ENCODE measurements at places on chromosomes 2 and 18. TPM values are rescaled to one million over a fixed set of nuclear protein-coding genes. Genes with fewer than 3 reads are reported as not detected.

Gene ZBTB14
- 14.7 TPM for total RNA-seq

Gene SMAD2
- total RNA-seq: 53.5 TPM

DNA sequence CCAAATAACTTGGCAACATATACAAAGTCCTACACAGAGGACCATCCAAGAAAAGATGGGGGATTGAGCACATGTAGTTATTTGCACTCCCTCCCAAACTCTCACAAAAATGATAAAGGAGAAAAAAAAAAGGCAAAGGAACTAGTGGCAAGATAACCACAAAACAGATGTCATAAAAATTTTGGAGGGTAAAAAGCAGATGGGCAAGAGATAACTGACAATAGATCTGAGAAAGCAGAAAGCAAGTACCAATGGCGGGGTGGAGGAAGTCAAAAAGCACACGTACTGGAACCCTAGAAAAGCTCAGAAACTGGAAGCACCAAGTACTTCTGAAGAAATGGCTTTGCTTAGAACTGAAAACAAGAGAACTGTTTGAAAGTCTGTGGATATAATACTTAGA, 82.0 kb downstream of the WDPCP start:
- DNase-seq: no peak

GRCh38 chr2:212752730-212753351, 214.2 kb upstream of the ERBB4 start:
- no peak for DNase-seq

- DNase-seq: no peak
Measured at GRCh38 chr18:35024965-35025364, 16.2 kb upstream of the MAPRE2 start.

Gene RNU2-63P
- total RNA-seq: 19.4 TPM

Gene C1D
- 23.7 TPM for total RNA-seq

Gene PSMA8
- not detected for total RNA-seq

Gene IGFBP5
- 0.20 TPM for total RNA-seq

GRCh38 chr2:224666951-224667553, 49.1 kb downstream of the CCDC195 start:
- no peak for DNase-seq

DNA sequence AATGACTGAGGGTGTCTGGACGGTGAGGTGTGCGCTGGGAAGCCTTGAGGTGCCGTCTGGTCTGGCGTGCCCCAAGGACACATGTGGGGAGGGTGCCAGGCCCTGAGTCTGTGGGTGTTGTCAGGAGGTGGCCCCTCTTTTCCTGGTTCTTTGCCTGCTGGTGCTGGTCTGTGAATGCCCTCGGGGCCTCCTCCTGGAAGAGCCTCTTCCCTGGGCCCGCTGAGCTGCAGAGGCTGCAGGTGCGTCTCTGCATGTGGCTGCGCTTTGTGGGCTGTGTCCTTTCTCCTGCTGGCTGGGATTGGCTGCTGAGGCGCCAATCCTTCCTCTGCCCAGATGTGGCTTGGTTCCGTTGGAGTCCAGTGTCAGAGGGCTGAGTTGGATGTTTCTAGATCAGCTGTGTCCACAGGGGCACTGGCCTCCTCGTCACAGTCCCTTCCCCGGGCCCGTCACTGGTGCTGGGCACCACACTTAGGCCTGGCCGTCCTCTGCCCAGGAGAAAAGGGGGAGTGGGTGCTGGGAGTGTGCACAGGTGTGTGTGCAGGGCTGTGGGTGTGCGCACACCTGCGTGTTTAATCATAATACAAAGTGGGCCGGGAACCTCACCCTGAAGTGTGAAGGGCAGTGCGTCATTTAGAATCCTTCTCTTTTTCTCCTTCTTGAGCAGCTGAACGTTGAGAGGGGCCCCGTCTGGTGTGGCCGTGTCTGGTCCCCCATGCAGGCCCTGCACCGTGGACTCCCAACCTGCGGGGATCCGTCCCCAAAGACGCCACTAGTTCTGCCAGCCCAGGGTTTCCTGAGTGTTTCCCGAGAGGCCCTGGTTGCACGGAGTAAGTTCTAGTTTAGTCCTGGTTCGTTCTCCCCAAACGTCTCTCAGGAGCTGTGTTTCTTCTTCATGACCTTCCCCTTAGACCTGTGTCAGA, 35.5 kb downstream of the RTP5 start:
- no peak for DNase-seq

GRCh38 chr2:2777213-2777612, 446.1 kb upstream of the MYT1L start:
- DNase-seq: no peak

DNA sequence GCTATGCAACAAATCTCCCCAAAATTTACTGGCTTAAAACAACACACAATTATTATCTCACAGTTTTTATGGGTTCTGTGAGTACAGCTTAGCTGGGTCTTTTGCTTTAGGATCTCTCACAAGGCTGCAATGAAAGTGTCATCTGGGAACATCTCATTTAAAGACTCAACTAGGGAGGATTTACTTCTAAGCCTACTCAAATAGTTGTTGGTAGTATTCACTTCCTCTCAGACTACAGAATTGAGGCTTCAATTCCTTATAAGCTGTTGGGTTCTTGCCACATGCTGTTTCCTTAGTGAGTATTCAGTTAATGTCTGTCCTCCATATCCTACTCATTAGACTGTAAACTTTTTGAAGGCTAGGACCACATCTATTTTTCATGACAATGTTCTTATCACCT, 72.3 kb downstream of the MDH1 start:
- DNase-seq: no peak

DNA sequence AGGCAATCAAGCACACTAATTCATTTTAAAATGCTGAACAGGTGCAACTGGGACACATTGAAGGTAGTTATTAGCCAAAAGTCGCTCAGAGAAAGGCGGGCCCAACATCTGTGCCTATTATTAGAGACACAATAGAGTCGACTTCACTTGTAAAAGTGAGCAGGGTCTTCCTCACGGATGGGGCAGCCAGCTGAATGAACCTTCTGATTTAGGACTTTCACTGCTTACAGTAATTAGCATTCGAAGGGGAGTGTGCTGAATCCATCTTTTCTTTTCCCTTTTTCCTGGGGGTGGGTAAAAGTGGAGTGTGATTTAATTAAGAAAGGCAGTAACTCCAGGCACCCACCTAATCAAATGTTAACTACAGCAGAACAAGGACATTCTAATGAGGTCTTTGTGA, 677.7 kb downstream of the DCDC2C start:
- no peak for DNase-seq

DNA sequence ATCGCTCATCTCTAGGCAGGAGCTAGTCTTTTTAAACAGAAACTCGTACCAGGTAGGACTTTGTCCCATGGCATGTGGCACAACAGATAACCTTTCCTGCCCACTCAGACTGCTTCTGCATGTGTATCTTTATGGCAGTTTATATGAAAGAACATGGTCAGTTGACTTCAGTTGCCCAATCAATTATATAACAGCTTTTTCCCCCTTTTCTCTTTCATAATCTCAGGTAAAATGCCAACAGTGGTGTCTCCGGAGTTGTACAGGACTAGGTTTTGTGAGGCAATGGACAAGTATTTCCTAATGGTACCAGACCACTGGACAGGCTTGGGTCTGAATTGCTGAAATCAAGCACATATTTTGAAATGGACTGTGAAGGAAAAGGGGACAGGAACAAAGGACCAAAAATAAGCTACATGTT, 51.6 kb upstream of the PTH2R start:
- DNase-seq: no peak

Gene GALNT13
- total RNA-seq: not detected

GRCh38 chr2:235781775-235782174, 287.9 kb downstream of the AGAP1 start:
- DNase-seq: no peak

- no peak for DNase-seq
Measured at GRCh38 chr18:35605686-35606417, 24.3 kb downstream of the GALNT1 start.

Gene VWA3B
- not detected for total RNA-seq

Gene HMSD
- not detected for total RNA-seq

Gene NTSR2
- not detected for total RNA-seq

Gene SCYGR2
- not detected for total RNA-seq

Gene INHBB
- 28.6 TPM for total RNA-seq

DNA sequence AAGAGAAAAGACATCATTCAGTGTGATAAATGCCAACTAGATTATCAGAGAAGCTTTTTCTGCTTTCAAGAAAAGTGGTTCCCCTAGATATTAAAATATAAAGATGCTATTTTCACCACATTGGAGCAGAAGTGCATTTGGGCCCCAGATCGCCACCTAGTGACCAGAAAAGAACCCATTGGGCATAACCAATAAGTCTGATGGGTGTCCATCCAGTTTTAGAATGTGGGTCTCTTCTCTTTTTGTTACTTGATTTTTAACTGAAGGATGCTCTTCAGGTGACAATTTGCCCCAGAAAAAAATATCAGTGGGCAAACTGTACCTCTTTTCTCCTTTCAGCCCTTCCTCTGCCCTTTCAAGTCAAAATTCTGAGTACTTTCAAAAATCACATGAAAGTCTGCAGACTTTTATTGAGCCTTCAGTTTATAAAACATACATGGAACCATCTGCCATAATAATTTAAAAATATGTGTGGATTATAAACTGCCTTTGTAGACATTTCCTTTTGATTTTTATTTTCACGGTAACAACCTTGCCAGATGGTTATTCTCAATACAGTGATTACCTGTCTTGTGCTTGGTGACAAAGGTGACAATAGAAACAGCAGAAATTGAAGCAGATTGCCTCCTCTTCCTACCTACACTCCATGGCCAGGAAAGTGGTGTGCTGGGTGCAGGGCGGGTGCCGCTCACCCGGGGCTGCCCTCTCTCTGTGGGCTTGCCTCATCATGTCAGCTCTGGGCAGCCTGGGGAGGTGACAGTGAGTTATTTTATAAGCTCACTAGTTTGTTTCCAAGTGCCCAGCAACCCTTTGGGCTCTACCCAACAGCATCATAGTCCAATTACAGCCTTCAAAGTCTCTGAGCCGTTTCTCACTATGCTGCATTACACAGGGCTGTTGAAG, 124.5 kb downstream of the DCDC2C start:
- DNase-seq: no peak

Gene CLEC4F
- not detected for total RNA-seq

DNA sequence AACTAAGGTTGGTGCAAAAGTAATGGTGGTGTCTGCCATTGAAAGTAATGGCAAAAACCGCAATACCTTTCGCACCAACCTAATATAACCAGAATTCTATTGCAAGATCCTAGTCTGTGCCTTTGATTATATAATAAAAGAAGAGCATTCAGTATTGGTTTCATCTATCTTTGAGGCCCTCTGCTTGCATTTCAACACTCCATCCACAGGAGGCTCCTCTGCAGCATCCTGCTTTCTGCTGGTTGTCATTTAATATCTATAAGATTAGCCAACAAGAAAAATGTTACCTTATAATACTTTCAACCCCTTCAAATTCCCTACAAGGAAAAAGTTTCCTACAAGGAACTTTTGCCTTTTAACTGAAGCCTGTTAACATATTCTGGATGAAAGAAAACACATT, 139.2 kb downstream of the CDCA7 start:
- DNase-seq: no peak

- DNase-seq: no peak
Measured at GRCh38 chr2:12717191-12718014, 667 bp downstream of the TRIB2 start.

- no peak for DNase-seq
Measured at GRCh38 chr2:56739413-56739812, 555.6 kb downstream of the CCDC85A start.

GRCh38 chr2:230205721-230206120, 14.1 kb downstream of the SP110 start:
- DNase-seq: no peak

DNA sequence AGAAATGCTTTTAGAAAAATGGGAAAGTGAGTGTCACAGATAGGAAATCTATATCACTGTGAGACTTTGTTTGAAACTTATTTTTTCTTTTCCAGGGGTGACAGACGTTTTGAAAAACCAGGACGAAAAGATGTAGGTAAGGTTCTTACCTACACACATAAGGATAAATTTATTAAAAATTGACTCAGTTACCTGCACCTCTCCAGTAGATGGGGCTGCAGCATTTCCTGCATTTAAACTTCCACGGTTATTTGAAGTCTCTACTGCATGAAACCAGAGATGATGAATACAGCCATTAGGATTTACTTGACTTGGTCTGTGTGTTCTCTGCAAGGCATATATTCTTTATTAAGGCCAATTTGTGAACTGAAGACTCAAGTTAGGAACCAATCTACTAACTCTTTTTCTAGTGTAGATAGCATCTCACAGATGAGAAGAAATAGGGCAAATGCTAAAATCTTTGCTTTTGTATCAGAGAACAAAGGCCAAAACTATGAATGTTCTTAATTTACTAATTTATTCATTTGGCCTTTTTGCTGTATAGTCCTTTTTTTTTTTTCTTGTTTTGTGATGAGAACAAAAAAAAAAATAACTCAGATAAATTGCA, 15.0 kb downstream of the KCNJ13 start:
- DNase-seq: peak; percentile 27

Gene AGXT
- 0.39 TPM for total RNA-seq

GRCh38 chr2:235050980-235051351, 99.1 kb downstream of the SH3BP4 start:
- no peak for DNase-seq

Gene CCDC102B
- 1.1 TPM for total RNA-seq

- no peak for DNase-seq
Measured at GRCh38 chr2:9230051-9230802, 23.6 kb downstream of the ASAP2 start.

Gene ST8SIA5
- total RNA-seq: not detected

Gene SH3BP4
- total RNA-seq: 29.9 TPM

DNA sequence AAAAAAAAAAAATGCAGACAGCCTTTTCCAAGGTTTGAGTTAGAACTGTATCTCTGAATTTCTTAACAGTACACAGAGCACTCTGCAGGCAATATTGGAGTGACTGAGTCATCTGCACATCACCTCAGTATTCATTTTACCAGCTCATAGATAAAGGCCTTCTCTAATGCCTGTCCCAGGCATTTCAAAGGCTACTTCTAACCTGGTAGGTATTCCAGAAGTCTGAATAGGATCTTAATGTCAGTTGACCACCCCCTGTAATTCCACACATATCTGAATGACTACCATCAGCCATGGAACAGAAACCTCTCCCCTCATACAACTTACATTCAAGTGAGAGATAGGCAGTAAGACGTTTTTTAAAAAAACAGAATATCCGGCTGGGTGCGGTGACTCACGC, 9.0 kb downstream of the METTL21A start:
- no peak for DNase-seq

Gene COLEC12
- 0.44 TPM for total RNA-seq

Gene TMEM237
- 26.5 TPM for total RNA-seq

Gene LYPD1
- 15.8 TPM for total RNA-seq

- no peak for DNase-seq
Measured at GRCh38 chr2:37894601-37895000, 30.5 kb upstream of the RMDN2 start.

DNA sequence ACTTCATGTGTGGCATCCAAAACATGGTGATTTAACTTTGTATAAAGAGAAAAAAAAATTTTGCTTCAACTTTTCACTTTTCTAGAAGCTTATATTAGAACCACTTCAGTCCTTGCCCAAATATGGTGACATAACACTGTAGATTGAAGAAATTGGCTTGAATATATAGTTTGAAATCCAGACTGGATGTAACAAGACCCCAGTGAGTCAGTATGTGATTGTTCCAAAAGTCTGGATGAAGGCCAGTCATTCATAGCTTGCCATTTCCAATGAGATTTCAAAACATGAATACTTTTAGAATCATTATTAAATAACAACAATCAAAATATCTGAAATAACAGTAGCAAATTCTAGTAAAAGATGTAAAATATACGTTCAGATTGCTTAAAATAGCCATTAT, 104.8 kb upstream of the FN1 start:
- DNase-seq: no peak

Gene GPAT2
- not detected for total RNA-seq
